Stimulated activated CD8-positive, alpha-beta memory T cell treated with anti-CD3 and anti-CD28 coated beads, Interleukin-4, amount 100 ng/mL, for 1 hour (primary cell): ENCODE measurements at places on chromosomes 1 and 21.

- no peak for DNase-seq
Measured at GRCh38 chr1:153929426-153929825, 6.7 kb upstream of the GATAD2B start.

GRCh38 chr21:41932576-41933312 is 21.1 kb downstream of the C2CD2 start:
- no peak for DNase-seq

- DNase-seq = no peak
Measured at GRCh38 chr1:19869929-19870328, 12.3 kb upstream of the OTUD3 start.

- DNase-seq = no peak
Measured at GRCh38 chr1:68174738-68175113, 57.6 kb downstream of the WLS start.

- DNase-seq = no peak
Measured at GRCh38 chr1:154869351-154870114, 548 bp downstream of the KCNN3 start.

DNA sequence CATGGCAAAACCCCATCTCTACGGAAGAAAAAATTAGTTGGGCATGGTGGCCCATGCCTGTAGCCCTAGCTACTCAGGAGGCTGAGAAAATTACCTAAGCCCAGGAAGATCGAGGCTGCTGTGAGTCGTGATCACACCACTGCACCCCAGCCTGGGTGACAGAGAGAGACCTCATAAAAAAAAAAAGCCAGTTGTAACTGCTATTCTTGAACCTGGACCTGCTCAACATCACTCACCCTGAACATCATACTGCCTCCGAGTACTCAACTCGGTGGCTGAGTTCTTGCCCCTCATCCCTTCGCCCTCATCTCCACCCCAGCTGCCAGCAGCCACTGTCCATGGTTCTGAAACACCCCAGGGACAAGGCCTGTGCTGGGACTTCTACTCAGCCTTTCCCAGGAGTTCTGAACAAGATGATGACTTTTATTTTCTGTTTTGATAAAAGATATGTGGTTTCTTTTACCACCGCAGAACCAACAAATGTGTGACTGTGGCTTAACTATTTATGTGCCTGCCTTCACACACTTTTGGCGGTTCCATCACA is 5.4 kb upstream of the DISP3 start:
- no peak for DNase-seq

DNA sequence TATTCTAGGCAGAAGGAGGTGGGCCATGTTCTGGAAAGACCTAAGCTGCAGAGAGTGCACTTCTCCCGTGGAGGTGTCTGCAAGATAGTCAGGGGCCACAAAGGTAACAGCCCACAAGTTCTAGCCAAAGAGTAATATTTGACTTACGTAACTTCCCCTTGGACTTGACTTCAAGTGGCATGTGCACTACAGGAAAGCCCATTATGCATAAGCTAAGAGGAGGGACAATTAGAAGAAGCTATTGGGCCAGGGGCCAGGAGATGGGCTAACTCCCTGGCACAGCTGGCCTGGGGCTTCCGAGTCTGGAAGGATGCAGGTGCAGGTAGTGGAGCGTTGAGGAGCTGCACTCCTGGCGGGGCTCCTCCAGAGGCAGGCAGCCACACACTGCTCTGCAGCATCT is 58.3 kb downstream of the ERG start:
- no peak for DNase-seq

DNA sequence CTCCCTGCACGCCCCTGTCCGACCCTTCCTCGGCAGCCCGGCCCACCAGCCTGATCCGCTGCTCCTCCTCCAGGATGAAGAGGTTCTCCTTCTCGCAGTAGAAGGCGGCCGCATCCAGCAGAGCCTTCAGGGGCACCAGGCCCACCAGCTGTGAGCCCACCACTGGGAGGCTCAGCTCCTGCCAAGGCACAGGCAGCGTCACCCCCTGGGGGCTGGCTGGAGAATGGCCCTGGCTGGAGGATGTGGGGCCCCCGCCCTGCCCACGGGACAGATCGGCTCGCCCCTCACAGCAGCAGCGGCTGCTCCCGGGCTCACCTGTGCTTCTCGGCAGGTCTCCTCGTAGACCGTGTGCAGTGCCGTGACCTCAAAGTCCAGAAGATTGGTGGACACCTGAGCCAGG is 5.3 kb downstream of the FTCD start:
- no peak for DNase-seq

- no peak for DNase-seq
Measured at GRCh38 chr21:46509741-46510502, 51.2 kb downstream of the DIP2A start.

GRCh38 chr1:2799811-2800663 is 1.5 kb downstream of the TTC34 start:
- DNase-seq = no peak

GRCh38 chr1:56647106-56647505 is 2.0 kb downstream of the PRKAA2 start:
- no peak for DNase-seq
